ENCODE measurements at places on chromosomes 12 and 14.

GRCh38 chr12:14613718-14614117 is 46.0 kb upstream of the PLBD1 start:
- no peak for DNase-seq

- DNase-seq = no peak
These were observed 359.0 kb downstream of the NAV3 start for GRCh38 chr12:78189656-78190055.

DNA sequence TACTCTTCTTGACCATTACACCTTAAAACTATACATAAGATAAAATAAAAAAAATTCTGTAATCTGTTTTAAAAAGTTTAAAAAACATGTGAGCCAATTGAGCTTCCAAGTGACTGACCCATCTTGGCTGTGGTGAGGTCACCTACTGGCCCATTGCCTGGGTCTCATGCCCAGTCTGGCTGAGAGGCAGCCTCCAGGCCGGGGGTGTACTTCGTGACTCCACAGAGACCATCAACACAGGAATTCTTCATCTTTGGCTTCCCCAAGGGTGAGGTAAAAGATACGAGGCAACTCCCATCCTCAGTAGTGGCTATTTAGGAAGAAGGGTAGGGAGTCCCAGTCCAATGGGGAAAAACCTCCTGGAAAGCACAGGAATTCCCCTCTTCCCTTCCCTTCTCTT is 113.2 kb downstream of the APAF1 start:
- DNase-seq = no peak

DNA sequence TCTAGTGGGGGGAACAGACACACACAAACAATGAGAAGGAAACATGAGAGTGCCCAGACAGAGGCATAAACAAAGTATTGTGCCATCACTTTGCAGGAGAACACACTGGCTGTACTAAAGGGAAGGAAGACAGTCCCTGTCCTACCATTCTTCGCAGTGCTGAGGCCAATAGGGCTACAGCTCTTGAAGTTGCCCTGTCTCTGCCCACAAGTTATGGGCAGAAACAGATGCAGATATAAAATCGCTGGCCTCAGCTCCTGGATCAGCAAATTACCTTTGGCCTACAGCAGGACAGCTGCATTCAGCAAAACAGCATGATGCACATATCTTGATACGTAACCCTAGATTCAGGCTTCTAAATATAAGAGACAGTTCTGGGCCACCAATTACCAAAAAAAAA is 23.0 kb upstream of the PRKAB1 start:
- no peak for DNase-seq

- no peak for DNase-seq
These were observed 223.9 kb downstream of the MED13L start for GRCh38 chr12:116053479-116054200.

GRCh38 chr12:120264904-120265472 is 542 bp downstream of the PXN start:
- no peak for DNase-seq

DNA sequence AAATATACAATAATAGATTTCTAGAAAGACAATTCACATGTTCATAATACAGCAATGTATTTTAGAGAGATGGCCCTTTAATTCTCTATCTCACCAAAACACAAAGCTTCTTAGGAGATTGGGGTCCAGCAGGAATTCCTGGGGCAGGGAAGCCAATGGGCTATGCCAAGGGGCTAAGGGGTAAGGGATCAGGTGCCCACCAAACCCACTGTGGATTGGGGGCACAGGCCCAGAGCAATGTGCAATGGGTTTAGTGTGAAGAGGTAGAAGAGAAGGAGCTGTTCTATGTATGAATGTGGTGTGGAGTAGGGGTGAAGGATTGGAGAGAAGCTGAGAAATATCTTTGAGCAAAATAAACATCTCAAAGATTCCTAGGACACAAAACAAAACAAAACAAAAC is 2.6 kb downstream of the HOXC13 start:
- no peak for DNase-seq

Data from stimulated activated CD8-positive, alpha-beta memory T cell treated with anti-CD3 and anti-CD28 coated beads, Interleukin-4, amount 100 ng/mL, for 24 hours (primary cell).